ENCODE measurements at places on chromosomes 11 and 22.
A peak's percentile ranks its signal among the peaks of the same experiment; 100 is the strongest.

- H3K36me3 ChIP-seq: no peaks in the 10 kb centered on the region
- no peaks in the 10 kb centered on the region for H3K27me3 ChIP-seq
- H3K4me1 ChIP-seq: no peaks in the 10 kb centered on the region
- no peak for DNase-seq
- no peak overlapping the region for H3K27ac ChIP-seq
Measured at GRCh38 chr11:107182978-107183377, 164.7 kb upstream of the GUCY1A2 start.

DNA sequence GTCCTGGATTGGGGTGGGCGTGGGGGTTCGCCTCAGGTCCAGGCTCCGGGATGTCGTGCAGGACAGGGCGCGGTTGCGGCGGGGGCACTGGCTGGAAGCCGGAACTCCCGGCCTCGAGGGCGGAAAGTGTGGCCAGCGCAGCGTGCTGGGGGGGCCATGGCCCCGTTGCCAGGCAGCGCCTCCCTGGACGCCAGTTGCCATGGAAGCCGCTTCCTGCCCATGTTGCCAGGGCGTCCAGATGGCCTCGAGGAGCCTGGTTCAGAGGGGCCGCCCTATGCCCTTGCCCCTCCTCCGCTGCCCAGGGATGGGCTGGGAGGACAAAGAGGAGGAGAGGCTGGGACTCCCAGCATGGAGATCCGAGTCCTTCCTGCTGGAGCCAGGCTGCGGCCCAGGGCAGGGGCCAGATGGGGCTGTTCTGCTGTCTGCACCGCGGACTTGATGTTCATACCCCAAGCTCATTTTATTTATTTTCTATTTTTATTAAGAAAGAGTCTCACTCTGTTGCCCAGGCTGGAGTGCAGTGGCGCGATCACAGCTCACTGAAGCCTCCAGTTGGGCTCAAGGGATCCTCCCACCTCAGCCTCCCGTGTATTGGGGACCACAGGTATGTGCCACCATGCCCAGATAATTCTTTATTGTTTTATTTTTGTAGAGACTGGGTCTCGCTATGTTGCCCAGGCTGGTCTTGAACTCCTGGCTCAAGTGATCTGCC lies 4.6 kb upstream of the CCDC188 start:
- no peaks in the 10 kb centered on the region for H3K27me3 ChIP-seq
- peaks cover 7% of the 10 kb centered on the region for H3K4me1 ChIP-seq
- no peaks in the 10 kb centered on the region for H3K36me3 ChIP-seq
- peak; percentile 73 for DNase-seq

- H3K4me3 ChIP-seq: no peak overlapping the region
- H3K27ac ChIP-seq: no peak overlapping the region
- no peaks in the 10 kb centered on the region for H3K4me1 ChIP-seq
- H3K27me3 ChIP-seq: peaks cover 9% of the 10 kb centered on the region
Measured at GRCh38 chr22:49995361-49996118, 17.0 kb downstream of the IL17REL start.

GRCh38 chr11:35631891-35632290 lies 13.6 kb downstream of the FJX1 start:
- no peaks in the 10 kb centered on the region for H3K4me1 ChIP-seq
- no peak for DNase-seq
- peaks cover 45% of the 10 kb centered on the region for H3K27me3 ChIP-seq
- no peak overlapping the region for H3K4me3 ChIP-seq
- H3K27ac ChIP-seq: no peak overlapping the region
- no peaks in the 10 kb centered on the region for H3K36me3 ChIP-seq

- H3K27ac ChIP-seq: no peak overlapping the region
- no peaks in the 10 kb centered on the region for H3K4me1 ChIP-seq
- H3K27me3 ChIP-seq: no peaks in the 10 kb centered on the region
- no peaks in the 10 kb centered on the region for H3K36me3 ChIP-seq
- DNase-seq: no peak
Measured at GRCh38 chr11:43955381-43956118, 13.1 kb downstream of the C11orf96 start.

GRCh38 chr11:45485070-45485707 lies 180.2 kb downstream of the CHST1 start:
- no peak for DNase-seq
- peaks cover 43% of the 10 kb centered on the region for H3K27me3 ChIP-seq
- no peaks in the 10 kb centered on the region for H3K36me3 ChIP-seq
- H3K4me1 ChIP-seq: no peaks in the 10 kb centered on the region
- no peak overlapping the region for H3K27ac ChIP-seq

GRCh38 chr22:36257948-36258670 lies 5.2 kb downstream of the APOL1 start:
- peaks cover 68% of the 10 kb centered on the region for H3K4me1 ChIP-seq
- H3K4me3 ChIP-seq: no peak overlapping the region
- DNase-seq: no peak
- H3K27me3 ChIP-seq: no peaks in the 10 kb centered on the region
- H3K36me3 ChIP-seq: no peaks in the 10 kb centered on the region

DNA sequence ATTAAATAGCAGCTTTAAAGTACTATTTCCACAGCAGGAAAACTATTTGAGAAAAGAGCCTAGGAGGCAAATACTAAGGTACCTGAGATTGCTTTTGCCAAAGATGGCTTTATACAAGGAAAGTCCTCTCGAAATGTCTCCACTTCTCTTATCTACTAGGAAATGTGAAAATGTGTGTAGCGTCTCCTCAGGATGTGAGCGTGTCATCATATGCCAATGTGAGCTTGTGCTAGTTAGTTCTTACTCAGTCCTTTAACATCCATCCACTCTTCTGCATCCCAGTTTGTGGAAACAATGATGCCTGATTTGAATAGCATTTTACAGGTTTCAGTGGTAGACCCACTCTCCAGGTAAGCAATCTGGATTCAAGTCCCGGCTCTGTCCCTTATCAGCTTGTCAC lies 421.0 kb downstream of the DYNC2H1 start:
- no peak overlapping the region for H3K27ac ChIP-seq
- no peaks in the 10 kb centered on the region for H3K36me3 ChIP-seq
- H3K4me3 ChIP-seq: no peak overlapping the region
- peaks cover 3% of the 10 kb centered on the region for H3K4me1 ChIP-seq
- DNase-seq: no peak
